ENCODE measurements at places on chromosomes 11 and 22.

- peak; percentile 42 for DNase-seq
Observed at GRCh38 chr22:21628386-21629254, 1.2 kb downstream of the YDJC start.

- DNase-seq: no peak
Observed at GRCh38 chr11:61118004-61118403, 15.7 kb downstream of the CD5 start.

DNA sequence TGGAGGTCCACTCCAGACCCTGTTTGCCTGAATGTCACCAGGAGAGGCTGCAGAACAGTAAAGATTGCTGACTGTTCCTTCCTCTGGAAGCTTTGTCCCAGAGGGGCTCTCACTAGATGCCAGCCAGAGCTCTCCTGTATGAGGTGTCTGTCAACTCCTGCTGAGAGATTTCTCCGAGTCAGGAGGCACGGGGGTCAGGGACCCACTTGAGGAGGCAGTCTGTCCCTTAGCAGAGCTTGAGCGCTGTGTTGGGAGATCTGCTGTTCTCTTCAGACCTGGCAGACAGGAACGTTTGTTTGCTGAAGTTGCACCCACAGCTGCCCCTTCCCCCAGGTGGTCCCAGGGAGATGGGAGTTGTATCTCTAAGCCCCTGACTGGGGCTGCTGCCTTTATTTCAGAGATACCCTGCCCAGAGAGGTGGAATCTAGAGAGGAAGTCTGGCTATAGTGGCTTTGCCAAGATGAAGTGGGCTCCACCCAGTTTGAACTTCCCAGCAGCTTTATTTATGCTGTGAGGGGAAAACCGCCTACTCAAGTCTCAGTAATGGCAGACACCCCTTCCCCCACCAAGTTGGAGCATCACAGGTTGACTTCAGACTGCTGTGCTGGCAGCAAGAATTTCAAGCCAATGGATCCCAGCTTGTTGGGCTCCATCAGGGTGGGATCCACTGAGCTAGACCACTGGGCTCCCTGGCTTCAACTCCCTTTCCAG is 99.4 kb downstream of the PDE3B start:
- DNase-seq: no peak

DNA sequence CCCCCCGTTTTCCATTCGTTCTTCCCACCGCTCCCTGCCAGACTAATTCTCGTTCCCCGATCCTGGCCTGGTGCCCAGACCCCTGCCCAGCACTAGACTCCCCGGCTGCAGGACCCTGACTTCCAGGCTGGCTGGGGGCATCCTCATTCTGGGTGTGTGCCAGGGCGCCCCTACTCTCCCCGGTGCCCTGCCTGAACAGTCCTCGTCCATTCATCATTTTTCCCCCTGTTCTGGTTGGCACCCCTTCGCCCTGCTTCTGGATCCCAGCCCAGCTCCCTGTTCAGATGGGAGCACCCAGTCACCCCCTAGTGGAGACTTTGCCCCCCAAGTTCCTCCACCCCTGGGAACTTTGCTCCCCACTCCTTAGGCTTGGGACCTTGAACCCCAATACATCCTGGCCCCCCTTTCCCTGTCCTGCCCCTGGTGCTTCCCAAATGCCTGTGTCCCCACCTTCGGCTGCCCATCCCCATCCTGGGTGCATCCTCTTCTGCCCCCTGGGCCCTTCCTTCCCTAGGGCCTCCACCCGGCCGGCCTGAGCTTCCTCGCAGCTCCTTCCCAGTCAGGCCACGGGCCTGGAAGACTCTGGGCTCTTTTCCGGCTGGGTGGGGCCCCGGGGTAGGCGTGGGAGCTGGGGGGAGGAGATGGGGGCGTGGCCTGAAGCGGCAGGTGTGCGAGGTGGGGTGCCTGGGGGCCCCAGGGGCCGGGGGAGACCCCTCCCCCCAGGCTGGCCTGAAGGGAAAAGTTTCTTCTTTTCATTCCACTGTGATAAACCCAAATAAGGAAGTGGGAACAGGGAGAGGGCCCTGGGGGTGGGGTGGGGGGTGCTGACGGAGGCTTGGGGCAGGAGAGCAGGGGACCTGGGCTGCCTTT is 908 bp downstream of the PLCB3 start:
- no peak for DNase-seq

DNA sequence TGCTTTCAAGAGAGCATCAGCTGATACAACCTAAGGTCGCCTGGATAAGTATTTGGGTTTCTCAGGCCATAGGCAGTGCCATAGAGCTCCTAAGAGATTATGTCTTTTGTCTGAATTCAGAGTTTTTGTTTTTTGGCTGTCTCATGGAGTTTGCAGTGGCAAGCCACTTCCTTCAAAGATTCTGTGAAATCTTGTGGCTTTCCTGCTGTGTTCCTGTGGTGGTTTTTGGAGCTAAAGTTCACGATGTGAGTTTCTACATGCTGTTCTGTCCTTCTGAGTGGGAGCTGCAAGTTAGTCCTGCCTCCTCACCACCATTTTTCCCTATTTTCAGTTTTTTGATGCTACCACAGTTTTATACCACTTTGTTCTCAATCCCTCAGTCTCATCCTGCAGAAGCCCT is 111.4 kb downstream of the COMMD9 start:
- DNase-seq: no peak

GRCh38 chr11:34537636-34538035 is 24.0 kb upstream of the ELF5 start:
- DNase-seq: no peak

DNA sequence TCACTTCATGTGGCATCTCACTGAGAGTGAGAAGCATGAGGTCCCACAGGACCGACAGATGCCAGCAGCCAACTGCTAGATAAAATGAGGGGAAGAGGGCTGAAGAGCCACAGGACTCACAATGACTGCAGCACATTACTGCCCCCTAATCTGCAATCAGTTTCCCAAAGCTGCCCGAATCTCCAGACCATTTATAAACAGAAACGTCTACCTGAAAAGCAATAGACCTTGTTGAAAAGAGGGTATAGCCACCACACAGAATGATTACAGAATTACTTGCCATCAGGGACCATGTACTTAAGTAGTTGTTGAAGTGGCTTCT is 12.4 kb upstream of the TEF start:
- DNase-seq: no peak

DNA sequence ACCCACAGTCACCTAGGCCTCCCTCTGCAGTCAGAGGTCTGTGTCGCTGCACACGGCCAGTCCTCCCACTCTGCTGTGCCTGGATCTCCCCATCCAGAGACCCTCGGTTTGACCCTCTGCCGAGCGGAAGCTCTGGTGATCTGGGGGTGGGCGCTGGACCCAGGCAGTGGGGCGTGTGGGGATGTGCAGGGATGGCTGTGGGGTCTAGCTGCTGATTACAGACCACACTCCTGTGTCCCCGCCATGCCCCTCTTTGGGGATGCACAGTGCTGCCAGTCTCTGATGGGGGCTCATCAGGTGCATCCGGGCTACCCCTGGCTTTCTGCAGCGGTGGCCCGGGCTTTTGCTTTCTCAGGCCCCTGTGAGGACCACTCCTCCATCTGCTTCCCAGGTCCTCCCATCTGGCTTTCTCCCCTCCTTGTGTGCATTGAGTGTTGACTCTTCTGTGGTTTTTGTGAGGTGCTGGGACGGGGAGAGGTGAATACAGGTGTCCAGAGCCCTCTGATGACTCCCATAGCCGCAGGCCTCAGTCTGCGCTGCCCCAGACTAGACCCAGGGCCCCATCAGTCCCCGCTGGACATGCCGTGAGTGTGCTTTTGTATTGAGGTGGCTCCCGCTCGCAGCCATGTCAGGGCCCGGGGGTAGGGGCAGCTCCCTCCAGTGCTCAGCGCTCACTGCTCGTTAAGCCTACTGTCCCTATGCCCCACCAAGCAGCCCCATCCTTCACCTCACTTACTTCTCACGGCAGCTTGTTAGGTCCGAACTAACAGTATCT is 251.6 kb downstream of the TBC1D22A start:
- no peak for DNase-seq

DNA sequence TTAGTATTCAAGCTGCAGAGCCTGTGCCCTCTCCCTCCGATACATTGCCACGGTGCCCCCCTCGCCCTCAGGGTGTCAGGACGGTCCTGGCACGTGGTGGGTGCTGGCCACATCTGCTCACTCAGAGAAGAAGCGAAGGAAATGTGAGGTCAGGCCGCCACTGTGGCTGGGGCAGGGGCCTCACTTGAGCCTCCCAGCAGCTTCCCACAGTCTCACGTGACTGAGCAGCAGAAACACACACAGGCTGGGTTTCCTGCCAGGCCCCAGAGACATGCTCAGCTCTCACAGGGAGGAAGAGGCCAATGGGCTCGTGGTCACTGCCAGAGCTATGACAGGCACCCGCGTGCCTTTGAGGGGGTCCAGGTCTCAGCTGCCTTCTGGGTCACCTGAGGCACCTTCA is 37.9 kb upstream of the PRR5 start:
- DNase-seq: peak; percentile 82

DNA sequence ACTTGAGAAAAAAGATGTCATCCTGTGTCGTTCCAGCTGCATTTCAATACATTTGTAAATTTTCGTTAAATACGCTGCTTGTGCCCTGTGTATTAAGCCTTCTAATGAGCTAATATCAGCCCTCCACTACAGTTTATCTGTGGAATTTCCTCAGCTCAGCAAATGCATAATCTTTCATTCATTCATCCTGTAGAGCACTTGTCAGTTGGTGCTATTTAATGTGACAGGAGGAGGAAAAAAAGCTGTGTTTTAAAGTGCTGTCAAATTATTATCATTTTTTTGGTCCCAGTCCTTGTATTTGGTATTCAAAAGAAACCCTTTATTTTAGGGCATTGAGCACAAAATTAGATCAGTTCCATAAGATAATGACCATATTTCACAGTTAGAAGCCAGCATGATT is 184.7 kb downstream of the FAT3 start:
- DNase-seq: no peak

DNA sequence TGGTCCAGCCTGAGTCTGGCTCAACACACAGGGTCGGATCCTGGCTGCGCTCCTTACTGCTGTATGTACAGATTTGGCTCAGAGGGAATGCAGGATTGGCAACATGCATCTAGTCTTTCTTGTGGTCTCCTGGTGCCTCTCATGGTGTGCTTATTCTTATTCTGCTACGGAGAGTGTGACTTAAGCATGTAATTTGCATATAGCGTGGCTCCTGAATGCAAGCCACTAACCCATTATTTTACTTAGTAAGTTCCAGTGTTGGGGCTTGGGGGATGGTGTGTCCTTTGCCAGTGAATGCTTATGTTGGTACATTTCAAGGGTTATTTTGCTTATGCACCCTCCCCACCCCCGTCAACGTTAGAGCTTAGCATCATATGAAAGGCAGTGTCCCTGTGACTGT is 51.2 kb downstream of the PTPRJ start:
- DNase-seq: no peak

Measured in femur (tissue), 1 donor.